ENCODE measurements at places on chromosomes 4 and X.

- DNase-seq: no peak
Measured at GRCh38 chr4:113977526-113977855, 2.0 kb downstream of the ARSJ start.

DNA sequence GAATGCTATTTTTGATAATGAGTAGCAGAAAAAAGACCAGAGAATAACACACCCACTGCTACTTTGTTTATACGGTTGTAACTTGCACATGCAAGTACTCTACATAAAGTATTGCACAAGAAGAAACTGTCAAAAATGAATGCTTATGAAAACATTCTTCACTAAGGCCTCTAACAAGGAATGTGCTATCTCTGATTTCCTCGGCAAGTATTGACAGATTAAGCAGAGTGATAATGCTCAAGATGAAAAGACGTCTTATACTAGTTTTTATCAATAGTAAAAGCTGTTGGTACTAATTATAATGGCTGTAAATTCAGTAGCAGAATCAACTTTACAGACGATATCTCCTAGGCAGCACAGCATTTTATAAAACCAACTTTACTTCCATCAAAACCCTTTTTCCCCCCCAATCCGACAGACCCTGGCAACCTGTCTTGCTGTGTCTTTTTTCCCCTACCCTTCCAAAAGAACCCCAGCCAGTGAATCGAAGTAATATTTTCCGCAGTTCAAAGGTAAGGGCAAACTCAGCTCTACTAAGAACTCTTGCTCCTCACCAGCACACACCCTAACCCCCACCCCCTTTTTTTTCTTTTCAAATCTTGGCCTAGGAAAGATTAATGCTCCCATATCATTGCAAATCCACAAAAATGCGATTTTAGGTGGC lies 1.5 kb downstream of the FRYL start:
- peak; percentile 5 for DNase-seq

DNA sequence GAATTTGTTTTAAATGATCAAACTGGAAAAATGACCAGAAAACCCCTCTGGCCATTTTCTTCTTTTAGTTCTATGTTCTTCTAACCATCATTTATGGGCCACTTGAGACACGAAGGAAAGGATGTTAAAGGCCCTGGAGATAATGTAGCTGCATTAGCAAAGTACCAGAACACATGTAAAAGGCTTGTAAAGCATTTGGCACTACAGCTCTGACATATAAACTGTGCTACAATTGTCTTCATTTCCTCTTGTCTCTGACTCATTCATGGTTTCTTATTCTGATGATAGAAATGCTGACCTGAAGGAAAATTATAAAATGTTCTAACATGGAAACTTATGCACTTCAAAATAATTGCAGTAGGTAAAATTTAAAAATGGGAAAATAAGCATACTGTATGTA lies 388.7 kb downstream of the FAT4 start:
- no peak for DNase-seq

DNA sequence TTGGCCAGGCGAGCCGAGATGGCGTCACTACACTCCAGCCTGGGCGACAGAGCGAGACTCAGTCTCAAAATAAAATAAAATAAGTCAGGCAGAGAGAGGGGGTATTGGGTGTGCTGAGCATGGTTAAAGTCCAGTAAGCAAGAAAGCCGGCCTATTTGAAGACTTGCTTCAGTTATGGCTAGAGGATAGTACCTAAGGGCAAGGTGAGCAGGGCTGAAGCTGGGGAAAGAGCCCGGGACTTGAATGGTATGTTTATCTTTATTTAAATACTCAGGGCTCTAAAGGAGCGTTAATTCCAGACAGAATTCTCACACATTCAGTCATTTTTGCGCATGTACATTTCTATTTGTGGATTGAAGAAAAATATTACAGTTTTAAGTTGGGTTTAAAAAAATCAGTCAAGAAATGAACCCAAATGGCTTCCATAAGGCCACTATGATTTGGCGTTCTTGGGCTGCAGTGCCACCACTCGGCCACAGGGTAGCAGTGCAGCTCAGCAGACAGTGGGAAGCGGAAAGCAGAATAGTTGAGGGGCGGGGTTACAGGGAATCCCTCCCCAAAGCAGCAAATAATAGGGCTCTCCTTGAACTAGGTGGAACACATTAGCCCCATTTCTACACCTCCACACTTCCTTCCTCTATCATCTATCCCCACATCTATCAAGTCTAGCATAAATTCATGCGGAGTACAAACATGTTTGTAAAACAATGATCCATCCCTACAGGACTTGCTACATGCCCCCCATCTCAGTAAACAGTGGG lies 37.2 kb upstream of the SH3D19 start:
- peak; percentile 66 for DNase-seq

Measured in stimulated activated CD4-positive, alpha-beta T cell treated with anti-CD3 and anti-CD28 coated beads, Interleukin-1b, Interleukin-23, amount 100 ng/mL, for 4 hours (primary cell).